ENCODE measurements at places on chromosomes 12 and 14.

DNA sequence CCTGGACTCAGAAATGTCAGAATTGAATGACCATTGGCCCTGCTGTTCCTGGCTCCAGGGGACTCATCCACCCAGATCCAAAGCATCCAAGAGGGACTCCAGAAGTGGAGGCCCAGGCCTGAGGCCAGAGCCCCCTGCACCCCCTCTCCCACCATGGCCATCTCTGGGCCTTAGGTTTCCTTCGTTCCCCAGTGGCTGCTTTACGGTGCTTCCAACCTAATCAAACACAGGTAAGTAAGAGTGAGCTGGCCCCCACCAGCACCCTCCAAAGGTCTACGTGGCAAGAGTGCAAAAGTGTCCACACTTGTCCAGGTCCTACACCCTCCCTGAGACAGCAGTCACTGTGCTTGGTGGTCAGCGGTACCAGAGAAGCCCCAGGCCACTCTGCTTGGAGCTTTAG is 139.0 kb downstream of the DPF3 start:
- DNase-seq: no peak

GRCh38 chr12:29610473-29611170 is 113.1 kb upstream of the OVCH1 start:
- no peak for DNase-seq

GRCh38 chr14:96160076-96160912 is 44.3 kb upstream of the BDKRB2 start:
- DNase-seq: no peak

- no peak for DNase-seq
Observed at GRCh38 chr12:28857369-28857768, 291.7 kb upstream of the FAR2 start.

DNA sequence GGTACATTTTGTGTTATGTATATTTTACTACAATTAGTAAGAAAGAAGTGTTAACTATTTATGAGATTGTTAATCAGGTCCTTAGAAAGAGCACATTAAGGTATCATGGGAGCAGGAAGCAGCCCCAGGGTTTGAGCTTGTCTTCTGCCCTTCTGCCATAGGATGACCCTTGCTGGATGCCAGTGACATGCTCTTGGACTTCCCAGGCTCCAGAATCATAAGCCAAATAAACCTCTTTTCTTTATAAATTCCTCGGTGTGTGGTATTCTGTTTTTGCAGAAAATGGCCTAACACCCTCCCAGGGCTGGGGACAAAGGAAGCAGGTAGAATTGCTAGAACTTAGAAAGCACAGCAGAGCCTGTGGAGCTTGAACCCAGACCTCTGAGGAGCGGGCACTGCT is 164.7 kb downstream of the VRK1 start:
- DNase-seq: no peak

DNA sequence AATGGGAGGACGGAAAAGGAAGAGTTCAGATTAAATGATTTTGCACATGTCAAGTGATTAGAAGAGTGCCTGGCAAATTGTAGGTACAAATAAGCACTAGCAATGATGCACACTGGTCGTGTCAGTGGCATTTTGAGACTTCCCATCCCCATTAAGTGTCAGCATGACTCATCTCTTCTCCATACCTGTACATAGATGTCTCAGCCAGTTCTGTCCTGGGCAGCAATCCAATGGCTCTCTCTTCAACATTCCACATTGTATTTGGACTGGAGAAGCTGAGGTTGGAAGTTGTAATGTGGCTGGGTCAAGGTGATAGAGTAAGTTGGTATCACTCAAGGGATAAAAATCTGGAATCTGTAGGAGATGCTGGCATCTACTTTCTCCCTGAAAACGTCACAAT is 742.7 kb downstream of the VRK1 start:
- no peak for DNase-seq

All from smooth muscle cell of the brain vasculature (primary cell).